ENCODE measurements at places on chromosomes 6 and 20.

GRCh38 chr6:24613361-24614042 is 32.5 kb downstream of the KIAA0319 start:
- no peak for DNase-seq

- DNase-seq = no peak
These were observed 372.0 kb downstream of the PLCB1 start for GRCh38 chr20:8504030-8504429.

- DNase-seq = no peak
These were observed 53.2 kb upstream of the SPTLC3 start for GRCh38 chr20:12955611-12956010.

- DNase-seq = no peak
These were observed 165.6 kb downstream of the TRIM27 start for GRCh38 chr6:28758046-28758817.

GRCh38 chr6:167428664-167429333 is 103.9 kb downstream of the TTLL2 start:
- no peak for DNase-seq

- DNase-seq = no peak
These were observed 104.2 kb upstream of the MLN start for GRCh38 chr6:33908025-33908424.

DNA sequence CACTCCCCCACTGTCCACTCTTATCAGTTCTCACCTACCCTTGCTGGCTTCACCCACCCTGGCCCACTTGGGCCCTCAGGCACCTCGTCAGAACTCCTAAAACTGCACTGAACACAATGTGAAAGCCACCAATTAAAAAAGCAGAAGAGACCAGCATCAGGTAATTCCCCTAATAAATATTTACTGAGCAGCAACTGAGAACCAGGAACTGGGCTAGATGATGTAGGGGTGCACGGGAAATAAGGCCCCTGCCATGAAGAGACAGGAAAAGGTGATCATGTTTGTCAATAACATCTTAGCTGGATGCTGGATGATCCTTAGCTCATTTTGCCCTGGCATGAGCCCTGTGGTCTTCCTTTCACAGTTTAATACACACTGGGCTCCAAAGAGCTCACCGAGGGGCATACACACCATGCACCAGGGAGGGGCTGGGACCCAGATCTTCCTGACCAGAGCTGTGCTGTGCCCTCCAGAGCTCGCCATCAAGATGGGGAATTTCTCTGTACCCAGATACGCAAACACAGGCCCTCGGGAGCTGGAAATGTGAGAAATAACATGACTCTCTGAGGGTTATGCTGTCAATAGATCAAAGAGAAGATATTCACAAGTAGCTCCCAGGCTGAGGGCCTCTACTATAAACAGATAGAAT is 113.6 kb upstream of the SLC22A16 start:
- DNase-seq = no peak

- no peak for DNase-seq
These were observed 23.3 kb upstream of the ARFGEF2 start for GRCh38 chr20:48898210-48898609.

DNA sequence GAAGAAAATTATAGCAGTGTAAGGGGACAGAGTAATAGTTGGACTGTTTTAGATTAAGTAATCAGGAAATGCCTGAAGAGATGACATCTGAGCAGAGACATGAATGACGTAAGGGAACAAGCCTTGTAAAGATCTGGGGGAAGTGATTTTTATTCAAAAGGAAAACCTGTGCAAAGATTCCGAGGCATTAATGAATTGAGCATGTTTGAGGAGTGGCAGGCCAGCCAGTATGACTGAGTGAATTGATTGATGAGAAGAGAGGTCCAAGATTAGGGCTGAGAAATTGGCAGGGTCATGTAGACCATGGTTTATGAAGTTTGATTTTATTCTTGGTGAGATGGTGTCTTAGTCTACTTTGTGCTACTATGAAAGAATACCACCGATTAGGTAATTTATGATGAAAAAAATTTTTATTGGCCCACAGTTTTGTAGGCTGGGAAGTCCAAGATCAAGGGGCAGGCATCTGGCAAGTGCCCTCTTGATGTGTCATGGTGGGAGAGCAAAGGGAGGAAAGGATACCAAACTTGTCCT is 95.1 kb downstream of the LIN28B start:
- no peak for DNase-seq

DNA sequence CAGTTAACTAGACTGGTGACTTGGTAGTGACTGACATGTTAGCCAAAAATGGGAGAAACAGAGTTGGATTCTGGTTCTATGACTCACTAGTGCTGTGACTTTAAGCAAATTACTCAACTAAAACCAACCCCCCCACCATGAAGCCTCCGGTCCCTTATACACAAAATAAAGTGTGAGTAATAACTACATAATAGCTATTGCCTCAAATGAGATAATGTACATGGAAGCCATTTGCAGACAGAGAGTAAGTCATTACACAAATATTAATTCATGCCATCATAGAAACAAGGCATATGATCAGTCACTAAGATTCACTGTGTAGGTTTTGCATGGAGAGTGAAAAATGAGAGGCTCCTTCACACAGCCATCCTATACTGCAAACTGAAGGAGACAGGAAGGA is 111.9 kb downstream of the HIVEP2 start:
- DNase-seq = no peak

GRCh38 chr6:105810922-105811482 is 275.1 kb upstream of the PRDM1 start:
- DNase-seq = no peak

DNA sequence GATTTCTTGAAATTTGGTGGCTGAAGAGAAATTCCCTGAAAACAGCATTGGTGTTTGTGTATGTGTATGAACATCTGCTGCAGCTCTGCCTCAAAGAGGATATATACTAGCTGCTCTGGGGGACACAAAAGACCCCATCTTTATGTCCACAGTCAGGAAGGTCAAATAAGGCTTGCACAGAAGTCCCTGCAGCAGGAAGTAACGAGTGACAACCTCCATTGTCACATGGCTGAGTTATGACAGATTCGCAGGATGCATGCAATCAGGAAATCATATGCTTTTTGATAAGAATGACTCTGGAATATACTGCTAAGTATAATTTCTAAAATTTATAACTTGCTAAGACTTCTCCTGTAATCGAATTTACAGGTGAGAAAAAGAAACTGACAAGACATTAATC is 225.9 kb upstream of the CST7 start:
- DNase-seq = no peak

GRCh38 chr6:116015983-116016382 is 44.7 kb downstream of the FRK start:
- no peak for DNase-seq

GRCh38 chr6:127864701-127865100 is 36.2 kb downstream of the THEMIS start:
- DNase-seq = no peak

DNA sequence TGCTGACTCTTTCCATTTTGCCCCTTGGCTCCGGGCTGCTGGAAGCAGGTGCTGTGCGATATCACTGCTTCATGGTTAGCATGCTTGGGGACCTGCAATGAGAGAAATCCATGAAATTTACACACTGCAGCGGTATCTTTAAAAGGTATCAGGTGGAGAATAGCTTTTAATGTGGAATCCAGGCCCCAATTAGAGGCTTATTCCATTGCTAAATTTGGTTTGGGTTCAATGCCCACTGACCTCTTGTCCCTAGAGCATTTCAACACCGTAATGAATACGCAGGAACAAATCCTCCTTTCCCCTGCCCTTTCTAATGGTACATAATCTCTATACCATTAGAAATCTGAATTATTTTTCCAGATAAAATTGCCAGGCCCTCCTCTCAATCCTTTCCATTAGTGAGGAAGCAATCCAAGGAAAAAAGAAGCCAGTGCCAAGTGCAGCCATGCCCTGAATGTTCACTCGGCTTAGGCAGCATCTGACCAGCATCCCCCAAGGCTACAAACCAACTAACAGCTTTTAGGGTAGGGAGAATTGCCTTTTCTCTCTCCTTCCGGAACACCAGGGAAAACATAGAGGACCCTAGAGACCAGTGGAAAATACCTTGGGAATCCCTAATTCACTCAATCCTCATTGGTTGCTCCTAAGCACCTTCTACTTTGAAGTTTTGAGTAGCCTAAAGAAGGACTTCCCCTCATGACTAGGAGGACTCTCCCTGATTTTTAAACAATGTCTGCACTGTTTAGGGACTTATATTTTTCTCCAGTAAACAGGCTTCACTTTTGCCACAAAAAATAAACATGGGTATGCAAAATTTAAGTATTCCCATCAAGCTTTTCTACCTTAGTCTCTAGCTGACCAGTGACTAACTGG is 143.1 kb downstream of the QRSL1 start:
- DNase-seq = no peak

GRCh38 chr6:92538926-92539325 is 880.4 kb downstream of the EPHA7 start:
- DNase-seq = no peak

DNA sequence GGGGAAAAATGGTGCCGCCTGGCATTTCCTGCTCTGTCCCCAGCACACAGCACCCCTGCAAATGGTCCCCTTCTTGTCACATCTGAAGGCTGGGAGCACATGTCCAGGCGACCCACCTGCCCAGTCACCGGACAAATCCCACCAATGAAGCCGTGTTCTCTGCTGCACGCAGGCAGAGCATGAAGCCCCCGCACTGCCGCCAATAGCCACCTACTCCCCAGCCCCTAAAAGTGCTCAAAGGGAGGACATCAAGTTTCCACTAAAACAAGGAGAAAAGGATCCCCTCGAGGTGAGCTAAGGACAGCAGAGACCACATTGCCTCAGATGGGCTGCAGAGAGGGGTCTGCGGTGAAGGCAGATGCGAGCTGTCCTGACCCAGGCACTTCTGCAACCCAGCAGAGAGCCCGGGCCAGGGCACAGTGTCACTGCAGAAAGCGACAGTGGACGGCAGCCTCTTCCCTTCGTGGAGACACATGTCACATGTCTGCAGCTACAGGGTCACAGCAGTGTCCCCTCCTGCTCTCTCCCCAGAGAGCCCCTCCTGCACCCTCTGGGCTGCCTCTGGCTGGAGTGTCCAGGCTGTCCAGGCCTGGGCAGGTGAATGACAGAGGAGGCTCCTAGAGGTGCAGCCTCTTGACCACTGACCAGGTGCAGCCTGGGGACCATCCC is 221.5 kb downstream of the PREX1 start:
- DNase-seq = no peak

DNA sequence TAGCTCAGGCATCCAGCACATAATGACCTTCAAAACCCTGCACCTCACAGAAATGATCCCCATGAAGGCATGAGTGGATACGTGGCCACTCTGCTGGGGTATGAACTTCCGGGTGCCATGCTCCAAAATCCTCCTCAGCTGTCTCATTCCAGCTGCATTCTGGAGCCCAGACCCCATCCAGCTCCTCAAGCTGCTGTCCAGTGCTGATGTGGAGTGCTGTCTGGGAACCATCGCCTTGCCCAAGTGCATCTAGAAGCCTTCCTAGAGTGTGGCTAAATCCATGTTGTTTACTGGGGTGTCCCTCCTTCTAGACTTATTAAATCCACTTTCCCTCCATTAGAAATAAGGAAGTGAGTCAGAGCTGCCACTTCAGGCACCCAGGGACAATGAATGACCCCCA is 130.8 kb upstream of the PTPRT start:
- DNase-seq = no peak

- DNase-seq = no peak
These were observed 484.0 kb upstream of the SOX4 start for GRCh38 chr6:21109391-21110178.

DNA sequence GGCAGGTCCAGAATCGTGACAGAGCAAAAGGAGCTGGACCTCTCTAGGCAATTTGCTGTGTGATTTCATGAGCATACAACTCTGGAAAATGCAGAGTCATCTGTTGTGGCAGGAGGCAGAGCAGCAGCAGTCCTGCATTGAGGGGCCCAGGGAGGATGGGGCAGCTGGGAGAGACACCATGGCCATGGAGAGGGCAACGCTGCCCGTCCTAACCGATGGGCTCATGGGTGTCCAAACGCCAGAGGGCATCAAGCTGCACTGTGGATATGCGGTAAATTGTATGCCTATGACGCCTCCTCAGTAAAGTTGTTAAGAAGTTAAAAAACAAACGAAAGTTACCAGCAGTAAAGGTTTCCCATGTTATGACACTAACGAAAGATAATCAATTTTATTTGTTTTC is 42.2 kb upstream of the DACT2 start:
- DNase-seq = no peak

GRCh38 chr6:125477844-125478243 is 176.1 kb upstream of the HDDC2 start:
- DNase-seq = no peak

- DNase-seq = no peak
These were observed 45.2 kb downstream of the PLCG1 start for GRCh38 chr20:41182296-41183212.

GRCh38 chr20:61396262-61396848 is 144.3 kb downstream of the CDH4 start:
- no peak for DNase-seq

DNA sequence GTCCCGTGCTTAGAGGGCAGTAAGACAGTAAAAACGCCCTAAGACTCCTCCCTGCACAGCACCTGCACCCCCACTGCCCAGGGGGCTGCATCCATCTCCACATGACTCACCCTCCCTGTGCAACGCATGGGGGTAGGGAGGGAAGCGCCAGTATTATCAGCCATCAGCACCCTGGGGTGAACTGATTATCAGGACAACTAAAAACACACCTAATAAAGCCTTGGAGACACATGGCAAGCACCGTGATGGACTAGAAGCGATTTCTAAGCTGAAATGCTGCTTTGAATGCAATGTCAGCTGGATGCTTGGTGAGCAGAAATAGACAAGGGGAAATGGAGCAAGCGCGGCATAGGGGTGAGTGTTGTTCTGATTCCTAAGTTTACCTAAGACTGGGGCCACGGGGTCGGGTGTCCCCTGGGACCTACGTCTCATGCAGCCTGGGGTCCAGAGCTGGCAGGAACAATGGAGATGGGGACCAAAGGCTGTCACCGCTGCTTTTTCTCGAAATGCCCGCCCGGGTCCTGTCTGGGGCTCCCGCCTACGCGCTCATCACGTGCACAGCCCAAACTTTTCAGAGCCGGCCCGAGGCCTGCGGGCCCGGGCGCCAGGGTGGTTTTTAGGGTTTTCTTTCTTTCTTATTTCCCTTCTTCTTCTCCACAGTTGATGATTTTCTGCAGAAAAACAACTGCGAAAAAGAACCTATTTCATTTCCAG is 702 bp upstream of the TNFAIP3 start:
- DNase-seq = no peak

All from activated CD8-positive, alpha-beta memory T cell treated with anti-CD3 and anti-CD28 coated beads for 48 hours (primary cell).